ENCODE measurements at places on chromosomes 11 and 22.

GRCh38 chr11:73257342-73258103 is 14.6 kb upstream of the P2RY6 start:
- no peak for DNase-seq

- DNase-seq = no peak
These were observed 110.5 kb downstream of the ATG16L2 start for GRCh38 chr11:72924568-72925190.

DNA sequence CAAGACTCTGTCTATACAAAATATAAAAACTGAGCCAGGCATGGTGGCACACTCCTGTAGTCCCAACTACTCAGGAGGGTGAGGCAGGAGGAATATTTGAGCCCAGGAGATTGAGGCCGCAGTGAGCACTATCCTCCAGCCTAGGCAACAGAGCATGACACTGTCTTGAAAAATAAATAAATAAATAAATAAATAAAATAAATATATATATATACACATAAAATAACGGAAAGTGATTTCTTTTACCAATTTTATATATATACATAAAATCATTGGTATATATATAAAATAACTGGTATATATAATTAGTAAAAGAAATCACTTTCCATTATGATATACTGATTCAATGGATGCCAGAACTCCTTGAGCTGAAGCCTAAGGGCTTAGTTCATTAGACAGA is 91.8 kb downstream of the MRTFA start:
- DNase-seq = no peak

DNA sequence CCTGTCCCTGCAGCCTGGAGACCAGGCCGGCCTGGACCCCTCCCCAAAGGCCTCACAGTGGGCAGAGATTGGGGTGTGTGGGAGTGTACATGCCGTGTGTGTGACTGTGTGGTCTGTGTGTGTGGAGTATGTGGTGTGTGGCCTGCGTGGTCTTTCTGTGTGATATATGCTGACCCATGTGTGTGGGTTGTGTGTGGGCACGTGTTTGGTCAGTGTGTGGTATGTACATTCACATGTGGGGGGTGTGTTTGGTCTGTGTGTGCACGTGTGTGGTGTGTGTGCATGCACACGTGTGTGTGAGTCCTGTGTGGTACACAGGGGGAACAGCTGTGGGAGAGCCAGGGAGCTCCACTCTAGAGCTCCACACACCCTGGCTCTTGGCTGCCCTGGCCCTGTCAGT is 1185.1 kb downstream of the BRD1 start:
- no peak for DNase-seq

DNA sequence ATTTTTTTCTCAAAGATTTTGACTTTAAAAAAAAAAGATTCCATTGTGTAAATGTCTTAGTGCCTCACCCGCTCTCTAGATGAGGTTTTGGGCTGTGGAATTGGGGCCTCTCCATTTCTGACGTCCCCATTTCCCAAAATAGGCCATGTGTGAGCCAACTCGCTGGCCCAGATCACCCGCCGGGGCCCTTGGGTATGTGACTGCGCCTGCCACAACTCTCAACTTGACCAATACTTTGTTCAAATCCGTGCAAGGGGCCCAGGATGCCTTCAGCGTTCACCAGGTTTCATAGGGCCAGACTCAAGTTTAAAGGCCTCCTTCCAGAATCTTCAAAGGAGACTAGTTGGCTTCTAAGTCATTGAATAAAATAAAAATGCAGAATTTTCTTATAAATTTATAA is 96.0 kb downstream of the DHCR7 start:
- no peak for DNase-seq

DNA sequence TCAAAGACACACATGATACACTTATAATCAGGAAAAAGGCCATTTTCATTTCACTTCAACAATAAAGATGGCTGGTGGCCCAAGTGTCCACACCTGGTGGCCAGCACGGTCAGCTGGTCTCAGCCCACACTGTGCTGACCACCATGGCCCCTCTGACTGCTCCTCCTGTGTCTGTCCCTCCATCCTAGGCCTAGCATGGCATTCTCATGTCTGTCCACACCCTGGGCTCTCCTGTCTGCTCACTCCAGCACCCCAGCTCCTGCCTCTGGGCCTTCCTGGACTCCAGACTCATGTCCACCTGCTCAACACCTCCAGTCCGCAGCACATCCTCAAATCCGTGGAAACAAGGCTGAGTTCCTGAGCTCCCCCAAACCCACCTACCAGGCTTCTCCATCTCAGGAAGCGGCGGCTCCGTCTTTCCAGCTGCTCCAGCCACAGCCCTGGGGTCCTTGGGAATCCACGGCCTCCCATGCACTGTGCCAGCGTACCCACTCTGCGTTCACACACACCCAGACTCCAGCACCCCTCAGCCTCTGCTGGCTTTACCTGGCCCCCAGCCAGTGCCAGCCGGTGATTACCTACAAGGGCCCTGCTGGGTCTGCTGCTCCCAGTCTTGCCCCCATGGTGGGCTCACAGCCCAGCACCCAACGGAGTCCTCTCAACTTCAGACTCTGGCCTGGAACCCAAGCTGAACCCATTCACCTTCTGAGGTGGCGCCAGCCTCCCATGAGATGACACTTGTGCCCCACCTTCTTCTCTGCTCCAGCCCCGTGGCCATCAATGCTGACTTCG is 13.9 kb downstream of the SIRT3 start:
- DNase-seq = no peak

GRCh38 chr22:28911777-28912669 is 28.7 kb downstream of the ZNRF3 start:
- DNase-seq = no peak

DNA sequence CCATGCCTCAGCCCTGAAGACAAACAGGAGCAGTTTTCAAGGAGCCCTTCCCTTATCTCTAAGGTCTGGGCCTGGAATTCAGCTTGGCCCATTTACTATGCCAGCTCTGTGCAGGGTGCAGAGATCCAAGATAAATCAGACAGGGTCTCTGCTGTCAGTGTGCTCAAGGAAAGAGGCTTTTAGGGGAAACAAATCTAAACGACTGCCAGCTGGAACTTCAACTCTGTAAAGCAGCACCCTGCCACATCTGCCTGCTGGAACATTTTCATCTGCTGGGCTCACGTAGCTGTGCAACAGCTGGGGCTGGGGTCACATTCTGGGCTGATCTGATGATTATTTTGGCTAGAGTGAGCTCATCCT is 19.8 kb upstream of the EHF start:
- DNase-seq = no peak
